ENCODE measurements at places on chromosomes 13 and 19. TPM values are rescaled to one million over a fixed set of nuclear protein-coding genes. Genes with fewer than 3 reads are reported as not detected.

GRCh38 chr19:54995561-54995960 is 29.4 kb downstream of the NLRP2 start:
- no peak overlapping the region for H3K4me3 ChIP-seq
- H3K27me3 ChIP-seq: no peaks in the 10 kb centered on the region
- DNase-seq: no peak
- no peak overlapping the region for H3K27ac ChIP-seq
- H3K36me3 ChIP-seq: no peaks in the 10 kb centered on the region

- H3K4me1 ChIP-seq: peaks cover 85% of the 10 kb centered on the region
- H3K27me3 ChIP-seq: no peaks in the 10 kb centered on the region
Measured at GRCh38 chr19:40802300-40803169, 3.5 kb downstream of the EGLN2 start.

DNA sequence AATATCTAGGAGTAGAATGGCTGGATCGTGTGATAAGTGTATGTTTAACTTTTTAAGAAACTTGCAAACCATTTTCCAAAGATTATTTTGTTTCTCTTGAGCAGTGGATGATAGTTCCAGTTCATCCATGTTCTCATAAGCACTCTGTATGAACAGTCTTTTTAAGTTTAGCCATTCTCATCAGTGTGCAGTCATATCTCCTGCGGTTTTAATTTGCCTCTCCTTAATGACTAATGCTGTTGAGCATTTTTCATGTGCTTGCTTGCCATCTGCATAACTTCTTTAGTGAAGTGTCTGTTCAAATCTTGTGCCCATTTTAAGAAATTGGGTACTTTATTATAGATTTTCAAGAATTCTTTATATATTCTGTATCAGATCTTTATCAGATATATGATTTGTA is 58.6 kb downstream of the WASF3 start:
- DNase-seq: no peak
- no peak overlapping the region for H3K4me3 ChIP-seq
- H3K27ac ChIP-seq: no peak overlapping the region
- no peaks in the 10 kb centered on the region for H3K36me3 ChIP-seq
- no peaks in the 10 kb centered on the region for H3K27me3 ChIP-seq

DNA sequence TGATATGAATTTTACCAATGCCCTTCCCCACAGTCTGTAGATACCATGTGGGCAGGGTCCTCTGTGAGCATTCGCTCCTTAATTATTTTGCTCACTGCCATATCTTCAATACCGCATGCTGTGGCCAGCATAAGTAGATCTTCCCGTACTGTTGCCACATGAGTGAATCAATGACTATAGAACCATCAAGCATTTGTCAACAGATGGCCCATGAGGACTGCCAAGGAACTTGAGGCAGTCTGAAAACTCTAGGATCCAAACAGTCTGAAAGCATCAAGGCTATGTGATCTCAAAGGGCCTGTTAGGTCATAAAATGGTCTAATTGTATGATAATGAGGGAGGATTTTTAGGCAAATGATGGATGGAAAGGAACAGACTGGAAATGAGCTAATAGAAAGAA is 27.4 kb upstream of the GPR12 start:
- DNase-seq: no peak
- H3K27ac ChIP-seq: no peak overlapping the region
- no peaks in the 10 kb centered on the region for H3K36me3 ChIP-seq
- peaks cover 21% of the 10 kb centered on the region for H3K4me1 ChIP-seq
- no peak overlapping the region for H3K4me3 ChIP-seq

GRCh38 chr19:45791744-45792469 is 738 bp downstream of the DMWD start:
- no peak overlapping the region for H3K27ac ChIP-seq
- peaks cover 4% of the 10 kb centered on the region for H3K27me3 ChIP-seq
- H3K36me3 ChIP-seq: peaks cover 17% of the 10 kb centered on the region
- H3K4me3 ChIP-seq: peak overlapping the region; percentile 33
- no peak for DNase-seq

GRCh38 chr13:78085434-78086225 is 167.0 kb upstream of the EDNRB start:
- H3K4me3 ChIP-seq: no peak overlapping the region
- H3K36me3 ChIP-seq: no peaks in the 10 kb centered on the region
- DNase-seq: no peak
- no peaks in the 10 kb centered on the region for H3K4me1 ChIP-seq
- no peaks in the 10 kb centered on the region for H3K27me3 ChIP-seq
- H3K27ac ChIP-seq: no peak overlapping the region

- H3K36me3 ChIP-seq: peaks cover 10% of the 10 kb centered on the region
- no peaks in the 10 kb centered on the region for H3K27me3 ChIP-seq
- no peak overlapping the region for H3K4me3 ChIP-seq
- no peak for DNase-seq
Measured at GRCh38 chr13:91357613-91358386, 10.3 kb downstream of the MIR17HG start.

DNA sequence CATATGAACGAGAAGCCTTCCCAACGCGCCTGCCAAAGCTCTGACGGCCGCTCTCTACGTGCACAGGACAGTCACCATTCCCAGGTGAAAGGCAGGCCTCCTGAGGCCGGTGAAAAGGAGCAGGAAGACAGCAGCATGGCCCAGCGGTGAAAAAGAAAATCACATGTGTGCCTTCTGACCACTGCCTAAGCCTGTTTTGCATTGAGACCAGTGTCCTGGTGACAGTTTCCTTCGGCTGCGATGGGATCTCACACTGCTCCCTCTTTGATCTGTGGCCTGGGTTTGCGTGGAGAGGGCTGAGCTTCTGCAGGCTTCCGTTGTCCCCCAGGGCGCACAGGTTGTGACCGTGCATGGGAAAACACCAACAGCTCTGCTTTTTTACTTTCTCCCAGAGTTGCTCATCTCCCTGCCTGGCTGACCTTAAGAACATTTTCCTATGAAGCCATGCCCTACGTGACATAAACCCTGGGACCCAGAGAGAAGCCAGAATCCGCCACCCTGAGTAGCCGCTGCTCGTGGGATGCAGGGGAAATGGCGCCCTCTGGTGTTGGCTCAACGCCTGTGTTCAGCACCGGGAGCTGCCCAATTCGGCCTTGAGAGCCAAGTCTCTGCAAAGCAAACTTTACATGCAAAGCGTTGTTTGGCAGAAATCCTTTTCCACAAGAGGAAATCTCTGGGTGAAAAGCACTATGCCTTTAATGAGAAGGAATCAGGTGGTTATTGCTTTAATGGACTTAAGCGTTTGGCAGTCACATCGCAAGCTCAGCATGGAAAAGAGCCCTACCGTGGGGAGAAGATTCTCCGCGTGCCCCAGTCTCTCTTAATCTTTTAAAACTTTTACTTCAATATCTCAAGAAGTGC is 112.2 kb upstream of the GPR12 start:
- no peak overlapping the region for H3K4me3 ChIP-seq
- no peak overlapping the region for H3K27ac ChIP-seq
- DNase-seq: peak; percentile 24
- H3K4me1 ChIP-seq: no peaks in the 10 kb centered on the region
- H3K36me3 ChIP-seq: no peaks in the 10 kb centered on the region

The THSD1 gene
- total RNA-seq: 0.87 TPM

The PGLYRP1 gene
- not detected for total RNA-seq

The C1QTNF9 gene
- not detected for total RNA-seq

Measured in CD4-positive, alpha-beta memory T cell (primary cell).